ENCODE measurements at places on chromosomes 16 and 17.

GRCh38 chr16:82400046-82400445 lies 226.7 kb upstream of the CDH13 start:
- DNase-seq = no peak

DNA sequence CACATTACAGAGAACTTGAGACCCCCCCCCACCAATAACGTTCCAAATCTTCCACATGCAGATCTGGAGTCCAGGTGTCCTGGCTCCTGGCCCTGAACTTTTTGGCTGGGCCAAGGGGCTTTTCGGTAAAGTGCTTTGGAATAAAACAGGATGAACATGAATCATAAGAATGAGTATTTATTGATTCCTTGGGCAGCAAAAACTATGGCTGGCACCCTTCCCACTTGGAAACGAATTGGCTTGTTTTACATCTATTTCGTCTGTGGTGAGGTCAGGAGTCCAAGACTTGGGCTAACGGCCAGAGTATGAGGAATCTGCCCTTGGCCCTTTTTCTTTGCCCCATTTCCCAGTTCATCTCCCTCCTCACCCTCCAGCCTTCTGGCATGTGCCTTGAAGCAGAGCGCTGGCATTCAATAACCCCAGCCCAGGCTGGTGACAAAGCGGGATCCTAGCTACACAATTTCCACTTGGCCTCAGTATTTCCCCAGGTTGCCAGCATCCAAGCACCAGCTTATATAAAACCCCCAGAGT lies 4.1 kb upstream of the UBTF start:
- no peak for DNase-seq

- no peak for DNase-seq
These were observed 128.9 kb upstream of the RCVRN start for GRCh38 chr17:10033959-10034358.

DNA sequence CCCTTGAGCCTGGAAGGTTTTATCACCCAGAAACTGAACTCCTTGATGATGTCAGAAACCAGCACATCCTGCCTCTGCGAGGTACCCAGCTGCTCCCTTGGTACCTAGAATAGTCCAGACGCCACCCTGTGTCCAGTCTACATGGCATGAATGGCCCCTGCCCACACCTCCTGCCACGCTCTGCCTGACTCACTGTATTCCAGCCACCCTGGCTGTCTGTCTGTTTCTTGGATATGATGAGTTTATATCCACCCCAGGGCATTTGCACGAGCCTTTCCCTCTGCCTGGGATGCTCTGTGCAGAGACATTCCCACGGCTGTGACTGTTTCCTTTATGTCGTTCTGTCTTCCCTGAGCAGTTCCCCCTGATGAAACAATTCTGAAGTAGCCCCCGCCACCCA lies 68.7 kb downstream of the CRISPLD2 start:
- no peak for DNase-seq

DNA sequence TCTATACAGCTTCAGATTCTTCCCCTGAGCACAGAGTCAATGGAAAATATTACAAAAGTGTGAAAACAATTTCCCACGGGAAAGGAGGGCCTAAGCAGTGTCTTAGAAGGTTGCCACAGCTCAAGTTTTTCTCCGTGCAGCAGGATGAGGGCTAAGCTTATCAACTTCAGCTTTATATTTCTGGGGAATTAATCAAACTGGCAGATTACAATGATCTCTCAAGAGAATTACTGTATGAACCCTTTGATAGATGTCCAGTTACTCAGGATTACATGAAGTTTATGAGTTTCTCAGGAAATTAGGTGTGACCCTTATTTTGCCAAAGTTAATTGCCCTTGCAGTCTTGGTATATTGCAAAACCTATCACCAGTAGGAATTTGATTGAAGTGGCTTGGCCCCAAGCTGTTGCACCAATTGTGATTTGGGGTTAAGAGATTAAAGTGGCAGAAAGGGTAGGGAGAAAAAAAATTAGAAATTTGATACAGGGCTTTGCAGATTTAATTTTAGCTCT lies 298.4 kb downstream of the MAP2K6 start:
- DNase-seq = no peak

DNA sequence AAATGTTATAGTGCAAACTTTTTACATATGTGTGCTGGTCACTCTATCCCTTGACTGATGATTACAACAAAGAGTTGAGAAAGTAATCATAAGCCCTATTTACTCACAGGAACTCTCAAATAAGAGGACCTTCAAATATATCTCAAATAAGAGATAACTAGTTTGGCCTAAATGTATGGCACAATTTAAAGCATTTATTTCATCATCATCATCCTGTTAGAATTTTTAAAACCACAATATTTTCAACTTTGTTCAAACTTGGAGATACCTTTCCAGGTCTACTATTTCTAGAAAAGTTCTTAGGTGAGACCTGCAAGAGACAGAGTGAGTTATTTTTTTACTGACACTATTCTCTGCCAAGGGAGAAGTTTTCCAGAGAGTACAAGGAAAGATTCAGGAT lies 5.5 kb downstream of the CPPED1 start:
- DNase-seq = no peak
